Naive B cell (primary cell): ENCODE measurements at places on chromosomes 3 and 15.

GRCh38 chr3:69628951-69629350, 110.3 kb upstream of the MITF start:
- DNase-seq, result no peak

- DNase-seq, result no peak
Measured at GRCh38 chr3:114878114-114878839, 268.8 kb downstream of the ZBTB20 start.

- DNase-seq, result no peak
Measured at GRCh38 chr15:29141308-29142128, 128.1 kb downstream of the NSMCE3 start.

DNA sequence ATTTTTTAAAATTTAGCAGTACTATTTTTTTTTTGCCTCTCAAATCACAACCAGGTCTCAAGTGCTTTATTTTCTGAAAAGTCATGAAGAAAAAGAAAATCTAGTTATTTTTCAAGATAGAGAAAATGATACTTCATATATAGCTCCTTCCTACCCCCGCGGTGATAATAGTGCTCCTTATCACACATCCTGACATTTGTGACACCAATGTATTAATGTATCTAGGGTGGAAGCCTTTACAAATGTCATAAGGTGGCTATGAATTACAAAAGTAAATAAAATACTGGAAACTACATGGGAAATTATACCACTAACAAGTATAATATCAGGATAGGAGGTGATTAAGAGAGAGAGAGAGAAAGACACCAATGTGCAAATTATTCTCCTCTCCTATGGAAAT, 582.2 kb downstream of the UNC13C start:
- DNase-seq, result no peak

DNA sequence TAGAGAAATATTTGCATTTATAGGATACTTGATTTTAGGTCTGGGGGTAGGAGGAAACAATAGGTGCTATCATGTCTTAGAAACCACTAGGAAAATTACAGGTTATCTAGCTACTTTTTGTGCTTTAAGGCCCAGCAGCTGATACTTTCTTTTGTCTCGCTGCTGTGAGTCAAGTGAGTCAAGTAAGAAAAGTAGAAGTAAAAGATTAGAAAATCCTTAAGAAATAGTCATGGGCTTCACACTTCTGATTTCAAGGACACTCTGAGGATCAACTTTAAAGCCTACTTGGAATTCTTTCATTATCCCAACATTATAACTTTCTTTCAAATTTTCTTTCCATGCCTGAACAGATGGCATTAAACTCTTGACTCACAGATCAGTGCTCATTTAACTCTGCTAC, 95.2 kb upstream of the RBMS3 start:
- DNase-seq, result no peak

- DNase-seq, result no peak
Measured at GRCh38 chr15:59244337-59244736, 37.7 kb downstream of the LDHAL6B start.

- no peak for DNase-seq
Measured at GRCh38 chr3:24479816-24480215, 14.8 kb downstream of the THRB start.

DNA sequence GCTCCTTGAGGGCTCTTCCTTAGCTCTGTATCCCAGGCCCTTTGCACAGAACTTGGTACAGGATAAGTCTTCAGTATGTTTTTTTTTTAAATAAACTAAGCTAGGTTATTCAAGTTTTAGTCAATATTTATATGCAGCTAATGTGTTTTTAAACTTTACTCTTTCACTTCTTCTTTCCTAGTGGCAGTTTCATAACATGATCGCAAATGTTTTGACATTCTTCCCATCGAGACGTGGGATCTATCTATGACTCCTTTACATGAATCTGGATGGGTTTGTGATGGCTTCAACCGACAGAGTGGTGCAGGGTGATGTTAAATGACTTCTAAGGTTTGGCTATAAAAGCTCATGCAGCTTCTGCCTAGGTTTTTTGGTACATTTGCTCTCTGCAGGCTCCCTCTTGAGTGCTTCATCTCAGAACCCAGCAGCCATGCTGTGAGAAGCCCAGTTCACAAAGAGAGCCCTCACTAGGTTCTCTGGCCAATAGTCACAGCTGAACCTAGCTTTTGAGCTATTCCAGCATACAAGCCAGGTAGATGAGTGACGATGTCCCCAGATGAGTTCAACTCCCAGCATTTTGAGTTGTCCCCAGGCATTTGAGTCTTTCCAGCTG, 13.5 kb upstream of the MECOM start:
- no peak for DNase-seq

- no peak for DNase-seq
Measured at GRCh38 chr3:13197281-13197680, 124.1 kb upstream of the IQSEC1 start.

DNA sequence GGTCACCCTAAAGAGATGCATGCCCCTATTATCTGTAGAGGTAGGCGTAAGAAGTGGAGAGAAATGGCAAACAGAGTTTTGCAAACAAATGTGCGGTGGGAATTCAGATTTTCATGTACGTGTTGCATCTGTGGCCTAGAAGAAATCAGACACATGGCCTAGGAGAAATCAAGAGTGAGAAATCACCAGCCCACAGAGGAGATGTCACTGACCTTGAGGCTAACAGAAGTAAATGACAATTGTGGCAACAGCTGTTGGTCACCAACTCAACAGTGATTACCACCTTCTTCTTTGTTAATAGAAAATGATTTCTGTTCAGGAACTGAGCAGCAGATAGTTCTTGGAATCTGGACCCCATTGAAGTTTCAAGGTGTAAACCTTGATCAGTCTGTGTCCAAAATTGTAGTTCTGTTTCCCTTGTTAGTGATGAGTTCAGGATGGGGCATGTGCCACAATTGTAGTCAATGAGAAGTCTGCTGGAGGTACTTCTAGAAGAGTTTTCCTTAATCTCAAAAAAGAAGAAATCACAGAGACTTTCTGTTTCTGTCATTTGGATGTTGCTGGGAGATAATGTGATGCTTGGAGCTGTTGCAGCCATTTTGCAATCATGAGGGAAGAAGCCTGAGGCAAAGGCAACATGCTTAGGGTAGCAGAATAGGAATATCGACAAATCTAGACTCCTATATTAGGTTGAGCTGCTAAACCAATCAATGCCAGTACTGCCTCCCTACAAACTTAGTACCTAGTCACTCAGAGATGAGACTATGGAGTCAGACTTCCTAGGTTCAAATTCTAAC, 34.3 kb upstream of the RFTN1 start:
- no peak for DNase-seq

- DNase-seq, result no peak
Measured at GRCh38 chr3:193347521-193348501, 30.7 kb downstream of the ATP13A5 start.
